Retinal pigment epithelial cell (primary cell): ENCODE measurements at places on chromosomes 7 and 10.

DNA sequence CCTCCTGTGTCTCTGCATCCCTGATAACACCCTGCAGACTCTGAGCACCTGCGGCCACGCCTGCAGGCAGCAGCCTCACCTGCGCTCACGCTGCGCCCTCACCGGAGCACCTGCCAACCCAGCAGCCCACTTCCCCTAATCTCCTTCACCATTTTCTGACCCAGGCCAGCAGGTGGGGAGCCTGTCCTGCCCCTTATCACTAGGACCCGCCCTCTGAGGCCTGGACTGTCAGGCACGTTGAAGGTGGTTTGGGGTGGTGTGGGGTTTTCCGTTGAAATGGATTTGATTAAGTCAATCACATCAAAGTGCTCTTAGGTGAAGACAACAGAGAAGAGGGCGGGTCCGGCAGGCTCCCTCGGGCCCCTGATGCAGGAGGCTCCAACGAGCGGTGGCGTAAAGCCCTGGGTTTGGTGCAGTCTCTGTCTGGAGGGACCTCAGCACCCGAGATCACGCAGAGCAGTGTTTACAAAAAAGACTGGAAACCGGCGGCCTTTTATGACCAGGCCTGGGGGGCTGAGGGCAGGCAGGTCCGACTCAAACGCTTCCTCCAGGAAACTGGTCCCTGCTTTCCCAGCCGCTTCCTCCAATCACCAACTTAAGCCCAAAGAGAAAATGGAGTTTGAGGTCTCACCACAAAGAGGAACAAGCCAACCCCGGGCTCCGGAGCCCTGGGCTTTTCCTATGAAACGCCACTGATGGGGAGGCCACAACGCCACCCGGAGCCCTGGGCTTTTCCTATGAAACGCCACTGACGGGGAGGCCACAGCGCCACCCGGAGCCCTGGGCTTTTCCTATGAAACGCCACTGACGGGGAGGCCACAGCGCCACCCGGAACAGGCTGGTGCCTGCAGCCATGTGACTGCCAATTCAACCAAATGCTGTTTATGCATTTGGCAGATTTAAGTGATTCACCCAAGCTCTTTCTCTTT, 45.5 kb downstream of the DPYSL4 start:
- DNase-seq = no peak

- DNase-seq = no peak
Observed at GRCh38 chr10:61847640-61848039, 53.9 kb upstream of the ARID5B start.

GRCh38 chr10:4049348-4049747, 264.3 kb upstream of the KLF6 start:
- no peak for DNase-seq

- DNase-seq = no peak
Observed at GRCh38 chr10:117408436-117409384, 33.5 kb upstream of the PDZD8 start.

- no peak for DNase-seq
Observed at GRCh38 chr7:159060440-159060839, 84.2 kb downstream of the VIPR2 start.

GRCh38 chr7:21526007-21526406, 16.8 kb upstream of the DNAH11 start:
- DNase-seq = no peak

DNA sequence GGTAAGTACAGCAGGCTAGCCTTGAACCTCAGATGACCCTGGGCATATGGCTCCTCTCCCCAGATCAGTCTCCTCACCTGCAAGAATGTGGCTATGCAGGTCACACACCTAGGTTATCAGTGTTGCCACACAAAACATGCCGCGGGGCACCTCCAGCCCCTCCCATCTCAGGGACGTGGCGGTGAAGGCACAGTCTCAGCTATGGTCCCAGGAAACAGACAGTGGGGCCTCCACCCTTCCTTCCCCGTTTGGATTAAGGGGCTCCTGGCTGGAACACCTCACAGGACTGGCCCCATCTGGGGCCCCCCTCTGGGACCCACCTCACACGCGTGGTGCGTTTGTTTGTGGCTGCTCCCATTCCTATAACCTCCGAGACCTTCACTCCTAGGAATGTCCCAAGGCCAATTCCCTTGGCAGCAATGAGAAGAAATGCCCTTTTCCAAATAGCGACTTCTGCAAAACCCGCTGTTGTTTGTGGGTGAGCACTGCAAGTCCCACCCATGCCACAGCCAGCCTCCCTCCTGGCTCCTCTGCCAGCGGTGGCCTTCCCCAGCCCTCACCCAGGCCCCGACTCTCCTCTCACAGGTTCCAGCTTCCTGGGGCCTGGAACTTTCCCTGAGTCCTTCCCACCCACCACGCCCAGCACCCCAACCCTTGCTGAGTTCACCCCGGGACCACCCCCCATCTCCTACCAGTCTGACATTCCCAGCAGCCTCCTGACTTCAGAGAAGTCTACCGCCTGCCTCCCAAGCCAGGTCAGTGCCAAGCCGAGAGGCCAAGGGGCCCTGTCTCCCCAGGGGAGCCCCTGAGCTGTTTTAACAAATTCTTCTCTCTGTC, 17.1 kb downstream of the ZMIZ2 start:
- no peak for DNase-seq

DNA sequence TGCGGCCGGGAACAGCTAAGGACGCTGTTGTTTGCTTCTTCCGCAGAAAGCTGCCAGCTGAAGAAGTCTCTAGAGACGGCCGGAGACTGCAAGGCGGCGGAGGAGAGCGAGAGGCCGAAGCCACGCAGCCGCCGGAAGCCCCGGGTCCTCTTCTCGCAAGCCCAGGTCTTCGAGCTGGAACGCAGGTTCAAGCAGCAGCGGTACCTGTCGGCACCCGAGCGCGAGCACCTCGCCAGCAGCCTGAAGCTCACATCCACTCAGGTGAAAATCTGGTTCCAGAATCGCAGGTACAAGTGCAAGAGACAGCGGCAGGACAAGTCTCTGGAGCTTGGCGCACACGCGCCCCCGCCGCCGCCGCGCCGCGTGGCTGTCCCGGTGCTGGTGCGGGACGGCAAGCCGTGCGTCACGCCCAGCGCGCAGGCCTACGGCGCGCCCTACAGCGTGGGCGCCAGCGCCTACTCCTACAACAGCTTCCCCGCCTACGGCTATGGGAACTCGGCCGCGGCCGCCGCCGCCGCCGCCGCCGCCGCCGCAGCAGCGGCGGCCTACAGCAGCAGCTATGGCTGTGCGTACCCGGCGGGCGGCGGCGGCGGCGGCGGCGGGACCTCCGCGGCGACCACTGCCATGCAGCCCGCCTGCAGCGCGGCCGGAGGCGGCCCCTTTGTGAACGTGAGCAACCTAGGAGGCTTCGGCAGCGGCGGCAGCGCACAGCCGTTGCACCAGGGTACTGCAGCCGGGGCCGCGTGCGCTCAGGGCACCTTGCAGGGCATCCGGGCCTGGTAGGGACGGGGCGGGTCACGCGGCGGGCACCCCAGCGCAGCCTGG, 2.4 kb downstream of the NKX2-3 start:
- no peak for DNase-seq

- no peak for DNase-seq
Observed at GRCh38 chr10:50740293-50740648, 535 bp downstream of the ASAH2B start.

DNA sequence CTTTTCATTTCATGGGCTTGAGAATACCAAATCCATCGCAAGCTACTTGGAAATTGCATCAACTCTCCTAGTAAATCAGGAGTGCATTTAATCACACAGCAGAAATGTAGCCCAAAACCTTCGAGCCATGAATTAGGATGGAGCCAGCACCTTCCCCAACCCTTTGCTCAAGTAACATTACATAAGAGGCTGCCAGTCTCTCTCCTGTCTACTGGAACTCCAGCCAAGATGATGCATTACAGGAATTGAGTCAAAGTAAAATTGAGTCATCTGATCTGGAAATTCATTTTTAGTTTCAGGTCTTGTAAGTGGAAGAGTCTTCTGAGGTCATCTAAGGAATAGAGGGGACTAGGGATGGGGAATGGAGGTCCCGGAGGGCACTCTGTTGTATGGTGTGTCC, 69.7 kb upstream of the FHIP2A start:
- DNase-seq = no peak

DNA sequence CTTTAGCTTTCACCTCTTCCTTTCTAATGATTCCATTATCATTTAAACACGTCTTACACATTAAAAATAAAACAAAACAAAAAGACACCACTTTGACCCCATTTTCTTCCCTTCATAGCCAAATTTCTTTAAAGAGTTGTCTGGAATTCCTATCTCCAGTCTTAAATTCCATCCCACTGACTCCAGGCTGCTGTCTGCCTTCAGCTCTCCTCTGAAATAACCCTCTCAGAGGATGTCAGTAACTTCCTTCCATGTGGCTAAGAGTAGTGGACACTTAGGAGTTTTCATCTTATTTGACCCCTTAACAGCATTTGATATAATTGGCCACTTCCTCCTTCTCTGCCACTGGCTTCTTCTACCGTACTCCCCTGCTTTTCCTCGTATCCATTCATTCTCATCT, 69.6 kb upstream of the MKX start:
- DNase-seq = no peak

GRCh38 chr7:50409856-50410745, 40.0 kb downstream of the FIGNL1 start:
- no peak for DNase-seq

DNA sequence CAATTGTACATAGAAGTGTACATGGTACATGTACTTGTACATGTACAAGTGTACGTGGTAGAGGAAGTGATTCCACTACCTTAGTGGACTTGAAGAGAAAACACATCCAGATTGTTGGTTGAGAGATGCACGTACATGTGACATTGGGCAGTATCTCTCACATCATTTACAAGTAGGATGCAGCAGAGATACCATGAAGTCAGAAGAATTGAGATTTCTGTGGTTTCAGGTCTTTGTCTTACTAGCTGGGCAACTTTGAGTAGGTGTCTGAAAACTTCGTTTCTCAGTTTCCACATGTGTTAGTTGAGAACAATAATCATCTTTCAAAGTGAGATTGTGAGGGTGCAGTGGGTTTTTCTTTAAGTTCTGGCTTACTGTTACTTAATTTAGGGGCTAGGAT, 21.5 kb downstream of the CLDN12 start:
- no peak for DNase-seq

- DNase-seq = no peak
Observed at GRCh38 chr7:11436316-11436715, 395.7 kb downstream of the THSD7A start.

DNA sequence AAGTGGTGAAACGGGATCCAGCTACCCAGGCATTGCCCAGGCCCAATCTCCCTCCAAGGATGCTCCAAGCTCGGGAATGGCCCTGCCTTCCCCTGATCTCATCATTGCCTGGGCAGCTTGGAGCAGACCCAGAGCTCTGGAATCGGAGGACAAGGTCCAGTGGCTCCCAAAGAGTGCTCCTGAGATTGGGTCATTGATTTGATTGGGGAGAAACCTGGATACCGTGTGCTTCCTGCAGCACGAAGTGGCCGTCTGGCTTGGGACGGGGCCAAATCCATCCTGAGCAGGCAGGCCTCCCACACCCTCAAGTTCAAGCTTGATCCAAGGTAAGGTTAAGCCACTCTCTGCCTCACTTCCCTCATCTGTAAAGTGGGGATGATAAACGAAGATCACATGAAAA, 69.9 kb downstream of the OAT start:
- no peak for DNase-seq

GRCh38 chr10:5833814-5834213, 20.6 kb upstream of the GDI2 start:
- DNase-seq = no peak

- no peak for DNase-seq
Observed at GRCh38 chr7:120278773-120279172, 5.8 kb downstream of the KCND2 start.

- DNase-seq = no peak
Observed at GRCh38 chr7:132343199-132343598, 233.1 kb downstream of the PLXNA4 start.

- no peak for DNase-seq
Observed at GRCh38 chr10:29830531-29831512, 196.1 kb upstream of the SVIL start.

DNA sequence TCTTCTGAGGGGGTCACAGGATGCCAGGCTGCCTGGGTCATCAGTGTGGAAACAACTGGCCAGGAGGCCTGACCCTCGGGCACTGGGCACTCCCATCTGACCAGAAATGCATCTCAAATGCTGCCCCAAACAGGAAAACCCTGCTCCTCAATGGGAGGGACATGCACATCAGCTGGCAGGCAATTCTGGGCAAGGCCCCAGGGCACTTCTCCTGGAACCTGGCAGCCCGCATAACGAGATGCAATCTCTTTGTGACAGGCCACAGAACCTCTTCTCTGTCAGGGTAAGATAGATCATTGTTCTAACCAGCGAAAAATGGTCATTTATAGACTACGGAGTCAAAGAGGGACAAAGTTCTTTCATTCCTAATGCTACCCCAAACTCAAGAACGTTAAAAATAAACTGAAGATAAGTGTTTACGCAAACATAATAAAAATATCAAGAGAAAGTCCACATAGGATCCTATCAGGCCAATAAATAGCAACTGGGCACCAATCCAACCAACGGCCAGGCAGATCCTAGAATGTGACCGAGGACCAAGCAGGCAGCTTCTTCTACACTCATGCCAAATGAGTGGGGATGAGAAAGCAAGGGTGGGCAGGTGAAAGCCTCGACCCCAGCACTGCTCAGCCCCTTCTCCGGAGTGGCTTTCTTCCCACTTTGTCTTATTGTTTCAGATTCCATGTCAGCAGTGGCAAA, 212.3 kb downstream of the TCERG1L start:
- no peak for DNase-seq

- no peak for DNase-seq
Observed at GRCh38 chr7:4174016-4174415, 508.1 kb upstream of the FOXK1 start.

- DNase-seq = no peak
Observed at GRCh38 chr7:24951441-24951980, 28.5 kb downstream of the OSBPL3 start.

DNA sequence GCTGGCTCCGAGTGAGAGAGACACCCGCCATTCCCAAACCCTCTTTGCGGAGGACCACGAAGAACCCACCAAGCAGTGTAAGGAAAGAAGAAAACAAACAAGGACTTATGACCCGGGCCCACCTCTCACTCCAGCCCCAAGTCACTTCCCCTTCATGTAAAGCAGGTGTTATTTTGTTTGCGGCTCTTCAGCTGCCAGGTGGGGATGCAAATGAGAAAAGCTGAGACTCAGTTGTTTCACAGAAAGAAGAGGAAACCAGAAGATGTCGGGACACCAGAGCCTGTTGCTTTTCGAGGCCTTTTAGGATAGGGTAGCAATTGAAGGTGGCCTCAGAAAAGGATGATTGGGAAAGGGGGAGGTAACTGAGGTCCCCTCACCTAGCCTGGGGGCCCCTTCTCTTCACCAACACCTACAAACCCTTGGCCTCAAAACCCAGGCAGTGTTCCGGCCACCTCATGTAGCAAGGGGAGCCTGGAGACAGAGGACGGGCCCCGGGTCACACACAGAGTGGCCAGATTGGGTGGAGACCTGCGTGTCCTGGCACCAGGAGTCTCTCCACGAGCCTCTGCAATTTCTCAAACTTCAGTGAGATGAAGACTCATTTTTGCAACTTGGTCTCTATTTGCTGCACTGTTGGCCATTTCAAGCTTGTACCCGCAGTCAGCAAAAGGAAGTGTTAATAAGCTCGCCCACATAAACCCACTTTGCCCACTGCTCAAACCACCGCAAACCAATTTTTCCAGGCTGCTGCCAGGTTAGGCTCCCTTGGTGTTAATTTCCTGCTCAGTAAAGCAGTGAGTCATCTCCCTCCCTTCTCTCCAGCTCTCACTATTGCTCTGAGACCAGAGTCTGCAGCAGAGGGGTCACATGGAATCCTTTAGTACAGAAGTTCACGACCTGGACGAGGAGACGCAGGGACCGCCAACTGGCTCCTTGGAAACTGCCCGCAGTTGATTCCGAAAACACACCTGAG, 45.5 kb downstream of the AOC1 start:
- peak; percentile 77 for DNase-seq

GRCh38 chr10:35070521-35070920, 19.6 kb downstream of the CUL2 start:
- no peak for DNase-seq
